ENCODE measurements at places on chromosomes 7 and 10.

- no peak for DNase-seq
These were observed 312.6 kb downstream of the PLXDC2 start for GRCh38 chr10:20128811-20129210.

- DNase-seq: no peak
These were observed 229.0 kb downstream of the PRPF18 start for GRCh38 chr10:13815756-13816155.

DNA sequence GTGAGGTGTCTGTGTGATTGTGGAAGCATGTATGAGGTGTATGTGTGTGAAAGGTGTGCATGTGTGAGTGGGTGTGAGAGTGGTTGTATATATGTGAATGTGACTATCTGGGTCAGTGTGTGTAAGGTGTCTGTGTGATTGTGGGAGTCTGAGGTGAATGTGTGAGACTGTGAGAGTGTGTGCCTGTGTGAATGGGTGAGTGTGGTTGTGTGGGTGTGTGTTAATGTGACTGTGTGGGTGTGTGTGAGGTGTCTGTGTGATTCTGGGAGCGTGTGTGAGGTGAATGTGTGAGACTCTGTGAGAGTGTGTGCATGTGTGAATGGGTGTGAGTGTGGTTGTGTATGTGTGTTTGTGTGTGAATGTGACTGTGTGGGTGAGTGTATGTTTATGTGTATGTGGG is 385.1 kb downstream of the TCERG1L start:
- DNase-seq: no peak

GRCh38 chr7:4014346-4015050 is 667.6 kb upstream of the FOXK1 start:
- no peak for DNase-seq

DNA sequence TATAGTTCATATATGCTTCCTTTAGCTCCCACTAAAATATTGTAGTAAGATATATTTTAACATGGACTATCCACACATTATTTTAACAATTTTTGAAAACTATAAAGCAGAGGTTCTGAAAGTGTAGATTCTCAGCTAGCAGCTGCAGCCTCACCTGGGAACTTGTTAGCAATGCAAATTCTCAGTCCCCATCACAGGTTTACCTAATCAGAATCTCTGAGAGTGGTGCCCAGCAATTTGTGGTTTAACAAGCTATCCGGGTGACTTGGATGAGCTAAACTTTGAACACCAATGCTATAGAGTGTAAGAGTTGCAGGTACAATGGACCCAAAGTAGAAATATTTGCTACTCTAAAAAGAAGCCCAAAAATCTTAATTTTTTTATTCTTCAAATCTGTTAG is 99.8 kb upstream of the MDFIC start:
- no peak for DNase-seq

DNA sequence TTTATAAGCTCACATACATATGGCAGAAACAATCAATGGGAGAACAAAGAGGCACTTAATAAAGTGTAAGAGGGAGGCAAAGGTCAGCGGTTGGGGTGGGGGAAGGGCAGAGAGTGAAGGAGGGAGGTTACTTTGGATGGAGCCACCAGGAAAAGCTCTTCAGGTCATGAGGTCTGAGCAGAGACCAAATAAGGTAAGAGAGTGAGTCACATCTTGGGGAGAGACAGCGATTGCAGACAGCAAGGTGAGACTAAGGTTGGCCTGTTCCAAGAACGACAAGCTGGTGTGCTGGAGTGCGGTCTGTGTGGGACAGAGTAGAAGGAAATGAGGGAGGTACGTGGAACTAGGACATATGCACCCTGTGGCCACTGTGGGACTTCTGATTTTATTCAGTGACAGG is 74.3 kb upstream of the TOMM7 start:
- no peak for DNase-seq

- no peak for DNase-seq
These were observed 275.2 kb downstream of the AUTS2 start for GRCh38 chr7:69873512-69873911.

- no peak for DNase-seq
These were observed 10.5 kb downstream of the YME1L1 start for GRCh38 chr10:27143686-27144085.

GRCh38 chr10:129971381-129972144 is 7.5 kb upstream of the EBF3 start:
- DNase-seq: peak; percentile 72

GRCh38 chr10:86105181-86105580 is 261.4 kb downstream of the GRID1 start:
- no peak for DNase-seq

DNA sequence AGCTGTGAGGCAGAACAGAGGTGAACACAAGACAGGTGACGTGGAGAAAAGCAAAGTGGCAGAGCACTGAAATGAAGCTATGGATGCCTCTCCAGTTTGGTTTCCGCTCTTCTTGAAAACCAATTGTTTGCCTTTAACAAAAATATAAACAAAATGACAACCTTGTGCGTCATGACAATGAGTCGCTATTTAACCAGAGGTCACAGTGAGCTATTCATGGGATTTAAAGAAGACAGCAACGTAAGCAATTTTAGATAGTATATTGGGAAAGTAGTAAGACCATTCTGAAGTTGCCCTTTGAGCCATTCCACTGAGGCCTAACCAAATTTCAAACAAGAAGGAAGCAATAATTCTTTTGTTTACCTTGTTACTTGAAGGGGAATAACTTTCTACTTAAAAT is 15.2 kb upstream of the LRRTM3 start:
- no peak for DNase-seq
